ENCODE measurements at places on chromosomes 3 and 15. TPM values are rescaled to one million over a fixed set of nuclear protein-coding genes. Genes with fewer than 3 reads are reported as not detected.

GRCh38 chr3:132016061-132017041, 18.5 kb downstream of the CPNE4 start:
- DNase-seq, result no peak

GRCh38 chr15:34644061-34644460, 60.6 kb upstream of the GOLGA8B start:
- no peak for DNase-seq

DNA sequence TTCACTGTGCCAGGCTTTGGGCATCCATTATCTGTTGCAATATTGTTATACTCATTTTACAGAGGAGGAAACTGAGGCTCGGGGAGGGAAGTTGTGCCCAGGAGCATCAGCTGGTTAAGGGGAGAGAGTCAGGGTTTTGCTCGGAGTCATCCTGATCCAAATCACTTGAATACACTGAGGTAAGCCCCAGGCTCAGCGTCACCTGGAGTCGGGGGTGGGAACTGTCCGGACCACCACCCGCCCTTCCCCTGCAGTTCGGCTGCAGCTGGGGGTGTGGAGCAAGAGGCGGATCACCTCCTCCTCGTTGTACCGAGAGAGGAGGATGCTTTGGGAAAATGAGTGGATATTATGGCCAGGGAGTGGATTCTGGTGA, 646 bp downstream of the HRH1 start:
- no peak for DNase-seq

DNA sequence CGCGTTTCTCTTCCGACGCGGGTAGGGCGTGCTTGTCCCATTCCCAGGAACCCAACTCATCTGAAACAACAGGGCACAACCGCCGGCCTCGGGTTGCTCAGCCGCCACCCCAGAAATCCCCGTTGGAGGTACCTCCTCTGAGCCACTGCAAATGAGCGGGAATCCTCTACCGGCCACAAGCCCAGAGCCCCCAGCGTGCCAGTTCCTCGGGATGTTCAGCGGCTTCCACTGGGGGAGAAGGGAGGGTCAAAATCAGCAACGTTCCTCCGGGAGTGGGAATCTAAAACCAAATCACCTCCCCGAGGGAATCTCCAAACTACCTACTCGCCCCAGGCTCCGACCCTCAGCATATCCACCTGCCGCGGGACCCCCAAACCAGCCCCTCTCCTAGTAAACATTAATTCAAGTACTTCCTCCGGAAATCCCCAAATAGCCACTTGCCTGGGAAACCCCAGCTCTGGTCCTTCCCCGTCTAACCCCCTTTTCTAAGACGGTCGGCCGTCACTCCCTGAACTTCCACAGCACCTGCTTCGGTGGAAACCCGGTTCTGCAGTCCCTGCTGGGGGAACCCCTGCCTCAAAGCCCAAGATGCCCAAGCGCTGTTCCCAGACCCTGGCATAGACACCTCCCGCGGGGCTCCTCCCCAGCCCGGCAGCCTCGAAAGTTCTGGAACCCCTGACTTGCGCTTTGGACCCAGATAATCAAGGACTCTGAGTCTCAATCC, 887 bp downstream of the OXTR start:
- no peak for DNase-seq

- DNase-seq, result no peak
These were observed 156.4 kb upstream of the FRMD4B start for GRCh38 chr3:69542089-69542804.

GRCh38 chr3:155778462-155778861, 27.6 kb downstream of the C3orf33 start:
- DNase-seq, result no peak

- no peak for DNase-seq
These were observed 239.8 kb downstream of the STAG1 start for GRCh38 chr3:136512381-136512780.

- DNase-seq, result no peak
These were observed 42.0 kb upstream of the CGNL1 start for GRCh38 chr15:57334257-57334656.

GRCh38 chr15:48695088-48695826, 49.7 kb upstream of the FBN1 start:
- no peak for DNase-seq

DNA sequence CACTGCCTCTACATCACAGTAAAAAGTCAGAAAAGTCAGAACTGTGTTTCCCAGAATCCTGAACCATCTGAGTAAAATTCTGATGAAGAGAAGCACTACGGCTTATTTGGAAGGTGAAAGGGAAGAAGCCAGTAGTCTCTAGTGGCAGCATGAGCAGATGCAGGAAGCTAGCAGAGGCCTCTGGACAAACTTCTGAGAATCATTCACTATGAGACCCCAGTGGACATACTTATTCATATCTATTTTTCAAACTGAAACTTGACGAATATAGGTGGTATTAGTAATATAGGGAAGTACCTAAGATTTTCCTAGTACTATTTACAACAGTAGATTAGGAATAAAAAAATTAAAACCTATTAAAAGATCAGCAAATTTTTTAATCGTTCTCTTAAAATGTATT, 272.8 kb upstream of the TTC14 start:
- no peak for DNase-seq

DNA sequence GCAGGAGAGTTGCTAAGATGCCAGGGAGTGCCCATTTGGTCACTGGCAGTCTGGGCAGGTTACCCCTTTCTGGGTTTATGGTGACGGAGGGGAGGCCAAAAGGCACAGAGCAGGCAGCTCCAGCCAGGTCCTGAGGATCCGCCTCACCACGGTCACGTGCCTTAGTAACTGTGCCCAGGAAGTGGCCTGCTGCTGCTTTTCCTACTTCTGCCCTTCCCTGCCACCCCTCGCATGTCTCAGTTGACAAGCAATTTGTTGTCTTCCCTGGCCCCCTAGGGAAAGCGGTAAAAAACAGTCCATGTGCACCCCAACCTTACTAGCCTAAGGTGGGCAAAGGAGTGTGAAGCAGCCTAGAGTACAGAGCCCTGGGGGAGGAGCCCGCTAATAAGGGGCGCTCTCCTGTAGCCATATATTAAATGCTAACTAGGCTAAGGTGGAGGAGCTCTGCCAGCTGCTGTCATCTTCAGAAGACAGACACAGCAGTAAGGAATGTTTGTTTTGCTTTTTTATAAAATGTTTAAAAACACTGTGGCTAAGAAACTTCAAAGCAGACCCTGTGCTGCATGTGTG, 9.1 kb upstream of the LIPH start:
- no peak for DNase-seq

GRCh38 chr3:160065786-160066185, 77.2 kb downstream of the IL12A start:
- no peak for DNase-seq

DNA sequence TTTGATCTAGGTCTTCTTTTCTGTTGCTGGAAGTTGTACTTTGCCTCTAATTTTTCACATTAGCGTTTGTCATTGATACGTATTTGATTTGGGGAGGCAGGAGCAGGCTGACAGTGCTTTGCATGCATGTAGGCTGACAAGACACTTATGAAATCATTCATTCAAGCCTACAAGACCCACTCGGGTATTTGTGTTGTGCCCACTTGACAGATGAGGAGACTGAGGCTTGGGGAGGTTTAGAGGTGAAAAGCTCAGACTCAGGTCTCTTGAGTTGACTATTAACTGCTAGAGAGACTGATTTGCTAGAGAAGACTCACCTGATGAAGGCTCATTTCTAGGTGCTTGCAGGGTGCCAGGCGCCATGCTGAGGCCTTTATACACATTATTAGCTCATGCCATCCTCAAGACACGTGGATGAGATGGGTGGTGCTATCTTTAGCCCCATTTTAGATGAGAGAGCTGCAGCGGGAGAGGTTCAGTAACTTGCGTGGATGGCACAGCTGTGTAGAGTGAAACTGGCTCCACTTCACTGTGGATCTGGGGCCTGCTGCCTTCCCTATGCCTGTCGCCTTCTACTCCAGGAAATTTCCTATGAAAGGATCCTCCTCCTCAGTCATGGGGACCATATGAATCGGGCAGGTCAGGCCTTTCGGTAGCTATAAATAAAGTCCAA, 192.7 kb downstream of the ITPR1 start:
- DNase-seq, result no peak

- no peak for DNase-seq
These were observed 317.3 kb downstream of the ZNF385D start for GRCh38 chr3:21433751-21434150.

DNA sequence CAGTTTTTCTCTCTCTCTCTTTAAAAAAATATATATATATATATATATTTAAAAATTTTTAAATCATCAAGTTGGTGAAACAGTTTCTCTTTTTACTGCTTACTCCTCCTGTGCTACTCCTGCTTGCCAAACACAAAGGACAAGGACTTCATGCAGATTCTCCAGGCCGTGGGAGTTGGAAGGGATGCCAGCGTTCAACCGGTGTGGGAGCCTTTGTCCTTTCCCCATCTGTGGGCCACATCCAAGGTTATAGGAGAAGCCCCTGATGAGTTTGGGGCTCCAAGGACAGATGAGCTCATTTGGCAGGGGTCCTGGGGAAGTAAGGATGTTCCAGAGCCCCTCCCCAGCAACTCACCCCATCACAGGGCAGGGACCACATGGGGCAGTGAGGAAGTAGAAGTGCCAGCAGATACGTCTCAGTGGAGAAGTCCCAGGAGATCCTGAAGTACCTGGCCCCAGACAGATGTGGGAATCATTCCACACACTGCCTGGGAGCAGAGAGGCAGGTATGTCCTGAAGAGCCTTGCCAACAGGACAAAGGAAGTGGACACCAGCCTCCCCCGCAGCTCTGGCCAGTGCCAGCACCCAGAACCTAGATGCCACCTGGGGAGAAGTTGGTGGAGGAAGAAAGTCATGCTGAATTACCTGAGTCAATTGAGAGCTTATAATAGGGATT, 36.6 kb downstream of the CCK start:
- no peak for DNase-seq

GRCh38 chr3:122758877-122759560, 34.6 kb downstream of the HSPBAP1 start:
- no peak for DNase-seq

DNA sequence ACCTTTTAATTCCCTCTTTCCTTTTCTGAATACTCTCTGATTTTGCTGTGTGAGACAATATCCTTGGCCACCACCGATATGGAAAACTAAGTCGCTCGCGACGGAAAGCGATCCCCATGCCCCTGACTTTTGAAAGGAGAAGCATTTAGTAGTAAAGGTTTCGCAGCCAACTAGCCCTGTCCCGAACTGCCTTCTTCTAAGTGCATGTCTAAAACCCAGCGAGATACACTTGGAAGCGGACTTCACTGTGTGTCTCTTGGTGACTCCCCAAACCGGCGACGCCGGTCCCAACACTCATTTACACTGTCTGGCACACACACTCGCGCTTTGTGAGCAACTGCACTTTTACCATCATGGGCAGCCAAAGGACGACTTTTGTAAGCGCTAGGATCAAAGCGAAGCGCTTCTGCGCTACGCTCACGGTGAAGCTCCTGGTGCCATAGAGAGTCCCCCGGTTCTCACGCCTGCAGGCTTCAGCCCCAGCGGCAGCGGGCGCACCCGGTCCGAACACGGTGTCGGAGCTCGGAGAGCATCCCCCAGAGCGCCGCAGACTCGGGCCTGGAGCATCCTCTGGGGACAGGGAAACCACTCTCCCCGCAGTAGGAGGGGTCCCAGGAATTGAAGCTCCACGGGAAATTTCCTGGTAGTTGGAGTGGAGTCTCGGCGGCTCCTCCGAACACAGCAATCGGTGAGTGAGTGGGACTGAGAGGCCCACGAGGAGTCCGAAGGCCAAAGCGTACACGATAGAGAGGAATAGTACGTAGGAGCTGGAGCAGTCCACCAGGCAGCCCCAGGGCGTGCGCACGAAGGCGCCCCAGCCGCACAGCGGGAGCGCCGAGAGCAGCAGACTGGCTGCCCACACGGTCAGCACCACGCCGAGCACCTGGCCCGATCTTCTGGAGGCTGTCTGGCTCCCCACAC, 1.4 kb downstream of the GPR149 start:
- DNase-seq, result no peak

DNA sequence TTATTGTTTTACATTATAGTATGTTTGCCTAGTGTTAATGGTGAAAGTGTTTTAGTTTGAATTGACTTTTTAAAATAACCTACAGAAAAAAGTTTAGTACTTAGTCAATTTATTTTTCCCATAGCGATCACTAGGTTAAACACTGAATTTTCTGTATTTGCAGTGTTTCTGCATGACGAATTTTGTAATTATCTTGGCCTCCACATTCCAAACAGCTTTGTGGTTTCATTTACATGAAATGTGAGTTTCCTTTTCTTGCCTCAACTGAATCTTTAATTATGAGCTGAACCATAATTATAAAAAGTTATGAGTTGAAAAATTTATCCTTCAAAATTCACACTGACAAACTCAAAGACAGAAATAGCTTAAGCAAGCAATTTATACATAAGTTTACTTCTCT, 235.5 kb downstream of the CTNNB1 start:
- DNase-seq, result no peak

- no peak for DNase-seq
These were observed 133.1 kb upstream of the ABHD17C start for GRCh38 chr15:80562033-80562432.

DNA sequence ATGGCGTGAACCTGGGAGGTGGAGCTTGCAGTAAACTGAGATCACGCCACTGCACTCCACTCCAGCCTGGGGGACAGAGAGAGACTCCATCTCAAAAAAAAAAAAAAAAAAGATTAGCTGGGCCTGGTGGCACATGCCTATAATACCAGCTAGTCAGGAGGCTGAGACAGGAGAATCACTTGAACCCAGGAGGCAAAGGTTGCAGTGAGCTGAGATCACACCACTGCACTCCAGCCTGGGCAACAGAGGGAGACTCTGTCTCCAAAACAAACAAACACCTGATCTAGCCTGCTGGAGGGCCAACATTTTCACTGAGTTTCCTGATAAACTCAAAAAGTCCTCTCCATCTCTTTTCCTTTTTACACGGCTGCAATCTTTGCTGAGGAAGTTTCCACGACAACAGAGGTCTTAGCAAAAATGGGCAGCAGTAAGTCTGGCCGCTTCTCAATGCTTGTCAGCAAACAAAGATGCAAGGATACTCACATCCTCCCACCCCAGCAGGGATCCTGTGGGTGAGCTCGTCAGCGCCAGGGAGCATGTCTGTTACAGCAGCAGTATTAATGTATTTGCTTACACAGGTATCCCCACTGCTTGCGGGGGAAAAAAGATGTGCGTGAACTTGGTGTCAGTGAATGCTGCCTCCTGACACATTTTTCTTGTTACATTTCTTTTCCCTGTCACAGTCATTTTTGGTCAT, 21.0 kb upstream of the CCDC174 start:
- no peak for DNase-seq

DNA sequence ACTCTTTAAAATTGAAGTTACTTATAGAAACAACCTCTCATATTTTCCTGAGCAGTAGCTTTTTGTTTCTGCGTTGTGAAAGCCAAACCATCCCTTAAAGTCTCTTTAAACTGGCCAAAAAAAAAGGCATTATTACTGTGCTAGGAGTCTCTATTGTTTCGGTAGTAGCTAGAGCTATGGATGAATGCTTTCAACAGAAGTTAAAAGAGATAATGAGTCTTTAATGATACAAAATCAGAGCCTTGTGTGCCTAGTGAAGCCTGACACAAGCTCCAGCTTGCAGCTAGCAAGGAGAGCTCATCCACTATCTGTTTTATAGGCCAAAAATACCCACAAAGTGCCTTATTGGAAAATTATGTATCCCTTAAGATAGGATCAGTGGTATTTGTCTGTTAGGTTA, 360.4 kb upstream of the CDIN1 start:
- DNase-seq, result no peak

The BUB1B gene
- total RNA-seq, result 70.6 TPM

The APEH gene
- 173 TPM for total RNA-seq

The CHRM5 gene
- total RNA-seq, result not detected

The NAALADL2 gene
- total RNA-seq, result 0.48 TPM

The ITIH1 gene
- total RNA-seq, result not detected

The PTPN23 gene
- 30.3 TPM for total RNA-seq

The ZBTB47 gene
- 0.68 TPM for total RNA-seq

The HHLA2 gene
- total RNA-seq, result 1.3 TPM

The UNC13C gene
- total RNA-seq, result not detected

The IQSEC1 gene
- 20.1 TPM for total RNA-seq

The FILIP1L gene
- 0.48 TPM for total RNA-seq

The UBXN7 gene
- 52.7 TPM for total RNA-seq

The ACTRT3 gene
- 1.7 TPM for total RNA-seq

Measured in activated naive CD8-positive, alpha-beta T cell treated with anti-CD3 and anti-CD28 coated beads for 36 hours (primary cell).